Naive thymus-derived CD4-positive, alpha-beta T cell (primary cell): ENCODE measurements at places on chromosomes 12 and 14. TPM values are rescaled to one million over a fixed set of nuclear protein-coding genes. Genes with fewer than 3 reads are reported as not detected.

TPPP2 gene
- not detected for polyA plus RNA-seq

KRT82 gene
- not detected for polyA plus RNA-seq

LRP1-AS gene
- polyA plus RNA-seq: not detected

MANSC1 gene
- polyA plus RNA-seq: 4.2 TPM

SDSL gene
- polyA plus RNA-seq: not detected

SIRT4 gene
- 3.1 TPM for polyA plus RNA-seq

RNASE7 gene
- not detected for polyA plus RNA-seq

KCNA1 gene
- not detected for polyA plus RNA-seq
